ENCODE measurements at places on chromosomes 4 and X.

- no peak for DNase-seq
Observed at GRCh38 chr4:80197601-80198440, 518 bp downstream of the PRDM8 start.

- peak; percentile 39 for DNase-seq
Observed at GRCh38 chrX:1462596-1463251, 10.0 kb upstream of the ASMTL start.

DNA sequence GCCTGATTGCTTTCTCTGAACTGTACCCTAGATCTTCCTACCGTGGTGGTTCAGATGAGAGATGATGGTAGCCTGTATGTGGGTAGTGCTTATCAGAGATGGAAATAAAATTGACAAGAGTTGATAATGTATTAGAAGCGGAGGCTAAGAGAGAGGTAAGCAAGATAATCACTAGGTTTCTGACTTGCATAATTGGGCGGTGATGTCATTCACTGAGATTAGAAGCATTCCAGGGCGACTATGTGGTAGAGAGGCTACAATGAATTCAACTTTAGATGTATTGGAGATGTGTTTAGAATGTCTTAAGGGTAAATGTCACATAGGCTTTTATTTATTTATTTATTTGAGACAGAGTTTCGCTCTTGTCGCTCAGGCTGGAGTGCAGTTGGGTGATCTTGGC lies 415 bp upstream of the TENM3 start:
- DNase-seq, result no peak

GRCh38 chr4:138800421-138800820 lies 215.2 kb upstream of the NOCT start:
- DNase-seq, result no peak

GRCh38 chr4:172392741-172393140 lies 579.5 kb downstream of the GALNTL6 start:
- DNase-seq, result no peak

- no peak for DNase-seq
Observed at GRCh38 chr4:104351706-104352105, 143.0 kb downstream of the CXXC4 start.

DNA sequence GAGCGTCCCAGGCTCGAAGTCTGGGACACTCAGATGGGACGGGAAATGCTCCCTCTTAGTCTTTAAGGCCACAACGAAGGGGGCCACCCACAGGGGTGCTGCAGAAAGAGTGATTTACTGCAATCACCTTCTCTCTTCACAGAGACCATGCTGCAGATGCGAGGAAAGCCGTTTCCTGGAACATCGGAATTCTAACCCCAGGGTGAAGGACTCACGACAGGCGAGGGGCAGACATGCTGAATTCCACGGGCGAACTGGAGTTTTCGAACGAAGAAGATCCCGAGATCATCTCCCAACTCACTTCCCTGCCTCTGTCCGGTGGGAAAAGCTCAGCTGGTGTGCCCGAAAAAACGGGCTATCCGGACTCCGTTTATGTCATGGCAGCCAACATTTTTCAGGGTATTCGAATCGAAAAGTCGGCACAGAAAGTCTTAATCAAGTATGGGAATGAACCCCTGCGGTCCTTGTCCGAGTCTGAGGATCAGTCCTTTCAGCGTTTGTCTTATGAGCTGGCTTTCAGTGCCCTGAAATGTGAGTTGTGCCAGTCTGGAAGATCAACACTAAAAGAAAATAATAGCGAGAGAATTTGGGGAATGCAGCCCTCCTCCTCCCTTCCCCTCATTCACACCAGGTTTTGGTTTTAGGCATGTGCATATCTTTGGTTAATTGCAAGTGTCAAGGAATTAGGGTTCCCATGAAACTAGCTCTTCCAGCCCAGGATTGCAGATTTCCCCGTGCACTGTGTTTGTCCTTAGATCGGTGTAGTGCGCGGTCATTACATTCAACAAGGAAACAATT lies 905 bp downstream of the NSUN7 start:
- no peak for DNase-seq

Measured in naive B cell (primary cell).